Eye (tissue), 1 donor: ENCODE measurements at places on chromosomes 5 and 9.

DNA sequence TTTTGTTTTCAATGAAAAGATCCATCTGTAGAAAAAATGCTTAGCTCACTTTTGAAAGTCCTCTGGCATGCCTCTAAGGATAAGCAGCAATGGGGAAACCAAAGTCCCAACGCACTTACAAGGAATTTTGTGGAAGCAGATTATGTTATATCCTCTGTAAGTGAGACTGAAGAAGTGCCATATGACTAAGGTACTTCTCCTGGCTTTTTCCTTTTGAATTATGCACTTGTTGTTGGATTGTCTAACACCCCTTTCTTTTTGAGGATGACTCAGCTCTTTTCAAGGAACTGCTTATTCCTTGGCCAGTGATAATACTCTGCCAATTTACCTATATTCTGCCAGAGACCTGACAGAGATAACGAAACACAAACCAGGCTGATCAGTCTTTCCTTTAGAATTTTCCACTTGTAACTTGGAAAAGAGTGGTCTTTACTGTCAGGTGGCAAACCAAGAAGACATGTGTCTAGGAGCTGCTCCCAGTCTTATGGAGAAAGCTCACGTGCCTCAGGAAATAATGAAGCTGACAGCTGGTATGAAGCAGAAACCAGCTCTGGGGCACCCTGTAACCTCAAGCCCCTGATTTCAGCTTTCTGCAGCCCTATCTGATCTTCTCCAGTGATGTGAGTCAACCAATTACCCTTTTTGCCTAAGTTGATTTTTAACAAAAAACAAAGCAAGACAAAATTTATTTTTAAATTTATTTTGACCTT, 290.8 kb upstream of the FBXL7 start:
- DNase-seq, result no peak

DNA sequence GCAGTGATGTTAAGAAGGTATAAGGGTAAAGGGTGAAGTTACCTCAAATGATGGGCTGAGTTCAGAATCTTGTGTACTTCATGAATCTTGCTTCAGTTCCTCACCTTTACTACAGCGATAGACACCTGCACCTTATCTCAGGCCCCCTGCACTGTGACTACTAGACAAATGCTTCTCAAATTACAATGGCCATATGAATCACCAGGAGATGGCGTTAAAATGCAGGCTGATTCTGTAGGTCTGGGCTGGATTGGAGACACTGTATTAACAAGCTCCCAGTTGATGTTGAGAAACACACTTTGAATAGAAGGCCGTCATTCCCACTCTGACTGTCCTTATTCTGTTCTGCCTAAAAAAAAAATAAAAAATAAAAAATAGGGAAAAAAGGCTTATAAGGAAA, 29.8 kb downstream of the TARS1 start:
- peak; percentile 77 for DNase-seq

GRCh38 chr5:132773601-132774355, 3.3 kb downstream of the SEPTIN8 start:
- no peak for DNase-seq

DNA sequence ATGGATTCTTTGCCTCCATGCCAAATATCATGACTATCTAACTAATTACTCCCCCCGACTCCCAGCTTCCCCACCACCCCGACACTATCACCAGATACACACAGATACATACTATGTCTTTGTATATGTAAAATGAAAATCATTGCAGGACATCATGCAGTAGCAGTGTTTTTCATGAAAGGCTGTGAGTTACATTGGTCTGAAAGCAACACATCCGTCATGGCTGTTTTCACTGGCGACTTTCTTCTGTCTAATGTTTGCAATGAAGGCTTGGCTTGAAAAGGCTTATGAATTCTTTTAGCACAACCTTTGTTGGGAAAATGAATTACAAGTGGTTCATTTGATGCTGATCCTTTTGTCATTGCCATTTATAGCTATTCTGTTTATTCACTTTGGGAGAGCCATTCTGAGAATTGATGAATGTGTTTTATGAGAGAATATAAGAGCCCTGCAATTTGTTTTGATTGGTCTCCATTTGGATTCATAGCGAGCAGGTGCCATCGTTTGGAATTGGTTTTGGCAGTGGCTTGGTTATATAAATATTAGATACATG, 103.4 kb downstream of the PIP5K1B start:
- DNase-seq, result no peak

DNA sequence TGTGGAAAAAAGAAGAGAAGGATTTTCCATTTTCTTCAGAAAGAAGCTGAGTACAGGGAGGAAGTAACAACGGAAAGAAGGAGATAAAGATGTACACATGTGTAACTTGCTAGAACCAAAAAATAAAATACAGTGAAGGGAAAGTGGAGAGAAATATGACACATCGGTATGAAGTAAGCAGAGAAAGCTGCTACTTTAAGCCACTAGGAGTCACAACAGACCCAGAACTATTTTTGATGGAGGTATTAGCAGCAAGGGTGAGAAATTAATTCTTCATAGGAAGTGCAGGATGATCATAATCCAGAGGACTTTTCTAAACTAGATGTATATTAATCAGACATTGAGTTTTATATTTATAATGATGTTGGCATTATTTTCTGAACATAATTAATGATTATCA, 88.5 kb downstream of the FAM174A start:
- no peak for DNase-seq

DNA sequence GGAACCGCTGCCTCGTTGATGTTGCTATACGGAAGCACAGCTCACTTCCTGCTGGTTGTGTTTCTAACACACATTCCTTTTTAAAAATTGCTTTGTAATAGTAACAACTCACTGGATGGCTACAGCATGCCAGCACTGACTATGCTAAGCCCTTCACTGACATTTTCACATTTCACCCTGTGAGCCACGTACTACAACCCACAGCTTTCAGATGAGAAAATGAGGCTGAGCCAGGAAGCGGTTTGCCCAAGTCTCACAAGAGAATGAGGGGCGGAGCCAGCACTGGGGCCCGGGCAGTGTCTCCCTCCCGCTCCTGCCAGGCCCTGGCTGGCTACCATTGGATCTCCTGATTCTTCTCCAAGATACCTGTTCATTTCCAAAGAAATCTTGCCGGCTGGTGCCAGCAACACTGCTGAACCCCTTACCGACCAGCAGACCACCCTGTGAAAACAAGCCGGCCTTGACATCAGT, 38.3 kb downstream of the FAM78A start:
- peak; percentile 81 for DNase-seq

DNA sequence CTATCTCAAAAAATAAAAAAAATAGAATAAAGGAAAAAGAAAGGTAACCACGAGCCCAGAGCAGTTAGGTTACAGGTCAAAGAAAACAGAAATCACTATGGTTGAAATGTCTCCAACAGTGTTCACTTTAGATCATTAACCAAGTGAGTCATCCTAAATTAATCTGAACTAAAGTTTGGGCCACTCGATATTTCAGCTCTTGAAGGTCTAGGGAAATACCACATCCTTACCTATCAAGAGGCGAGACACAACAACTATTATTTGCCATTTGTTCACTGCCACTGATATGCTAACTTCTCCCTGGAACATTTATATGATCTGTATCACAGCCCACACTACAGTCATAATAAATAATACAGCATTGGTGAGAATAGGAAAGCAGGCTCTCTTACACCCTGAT, 111.3 kb upstream of the NR5A1 start:
- DNase-seq, result no peak

DNA sequence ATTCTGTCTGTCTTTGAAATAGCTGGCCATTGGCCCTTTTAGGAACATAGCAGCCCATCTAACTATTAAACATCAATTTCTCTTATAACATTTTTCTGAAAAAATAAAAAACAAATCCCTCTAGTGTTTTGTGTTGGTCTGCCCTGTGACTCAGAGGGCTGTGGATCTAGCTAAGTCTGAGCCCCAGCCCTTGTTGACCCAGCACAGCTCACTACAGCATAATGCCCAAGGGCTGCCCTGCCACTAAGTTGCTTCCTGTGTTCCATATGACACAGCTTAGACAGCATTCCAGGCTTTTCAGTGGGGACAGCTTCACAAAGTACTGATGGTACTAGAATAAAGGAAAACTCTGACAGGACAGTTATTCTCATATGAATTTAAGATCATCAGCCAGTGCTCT, 136.0 kb downstream of the SCAMP1 start:
- no peak for DNase-seq

DNA sequence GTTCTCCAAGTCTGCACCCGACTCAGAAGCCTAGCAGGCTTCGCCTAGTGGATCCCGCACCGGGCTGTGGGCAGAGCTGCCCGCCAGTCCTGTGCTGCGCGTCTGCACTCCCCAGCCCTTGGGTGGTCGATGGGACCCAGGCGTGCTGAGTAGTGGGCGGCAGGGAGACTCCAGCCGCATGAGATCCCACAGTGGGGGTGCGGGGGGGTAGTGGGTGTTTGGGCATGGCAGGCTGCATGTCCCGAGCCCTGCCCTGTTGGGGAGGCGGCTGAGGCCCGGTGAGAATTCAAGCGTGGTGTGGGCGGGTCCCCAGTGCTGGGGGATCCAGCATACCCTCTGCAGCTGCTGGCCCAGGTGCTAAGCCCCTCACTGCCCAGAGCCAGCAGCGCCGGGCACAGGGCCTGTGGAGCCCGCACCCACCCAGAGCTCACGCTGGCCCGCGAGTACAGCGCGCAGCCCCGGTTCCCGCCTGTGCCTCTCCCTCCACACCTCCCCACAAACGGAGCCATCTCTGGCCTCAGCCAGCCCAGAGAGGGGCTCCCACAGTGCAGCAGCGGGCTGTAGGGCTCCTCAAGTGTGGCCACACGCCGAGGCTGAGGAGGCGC, 53.9 kb upstream of the BNC2 start:
- DNase-seq, result no peak

DNA sequence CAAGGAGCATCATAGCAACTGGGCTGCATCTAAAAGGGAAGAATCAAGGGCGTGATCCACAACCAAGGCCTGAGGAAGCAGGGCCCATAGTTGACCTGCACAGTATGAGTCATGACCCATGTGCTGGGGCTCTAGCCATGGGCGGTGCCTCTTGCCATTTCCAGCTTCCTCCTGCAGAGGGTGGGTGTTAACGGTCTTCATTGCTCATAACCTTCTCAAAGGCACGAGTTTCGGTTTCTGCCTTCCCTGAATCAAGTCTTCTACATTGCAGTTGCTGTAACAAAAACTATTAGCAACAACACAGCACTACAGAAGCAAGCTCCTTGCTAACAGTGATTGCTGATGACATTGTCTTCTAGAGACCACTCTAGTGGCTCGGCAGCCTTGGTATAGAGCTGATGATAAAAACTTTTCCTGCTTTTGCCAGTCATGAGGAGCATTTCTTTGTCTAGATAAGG, 66.9 kb downstream of the CTSL start:
- no peak for DNase-seq

DNA sequence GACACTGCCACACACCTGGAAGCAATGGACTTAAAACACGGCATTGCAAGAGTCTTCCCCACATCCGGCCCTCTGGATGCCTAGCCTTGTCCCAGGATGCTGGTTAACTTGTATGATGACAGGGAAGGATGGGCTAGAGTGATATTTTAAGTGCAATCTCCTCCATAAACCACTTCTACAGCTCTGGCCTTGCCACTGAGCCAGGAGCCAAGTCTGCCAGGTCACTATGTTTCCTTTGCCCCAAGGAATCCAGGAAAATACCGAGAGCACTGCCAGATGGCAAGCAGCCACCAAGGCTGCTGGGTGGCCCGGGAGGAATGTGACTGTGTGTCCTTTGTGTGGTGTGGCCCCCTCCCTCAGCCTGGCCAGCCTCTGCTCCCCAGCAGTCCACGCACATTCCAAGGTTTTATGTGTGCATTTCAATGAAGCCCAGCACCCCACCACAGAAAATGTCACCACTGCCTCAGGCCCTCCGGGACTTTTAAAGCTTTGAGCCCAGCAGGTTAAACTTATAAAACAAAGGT, 106.0 kb downstream of the FRMD3 start:
- DNase-seq, result no peak

DNA sequence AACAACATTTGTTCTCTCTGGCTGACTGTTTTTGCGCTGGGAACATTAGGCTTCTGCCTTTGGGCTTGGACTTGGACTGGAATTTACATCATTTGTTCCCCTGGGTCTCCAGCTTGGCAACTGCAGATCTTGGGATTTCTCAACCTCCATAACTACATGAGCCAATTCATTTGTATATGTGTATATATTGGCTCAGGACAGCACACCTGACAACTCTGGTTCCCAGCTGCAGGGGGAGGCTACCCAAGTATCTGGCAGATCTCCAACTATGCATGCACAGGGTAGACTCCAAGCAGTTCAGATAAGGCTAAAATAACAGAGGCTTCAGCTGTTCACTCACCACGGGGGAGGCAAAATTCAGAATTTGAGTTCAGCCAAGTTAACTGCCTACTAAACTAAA, 31.6 kb upstream of the F2RL1 start:
- DNase-seq, result peak; percentile 71

DNA sequence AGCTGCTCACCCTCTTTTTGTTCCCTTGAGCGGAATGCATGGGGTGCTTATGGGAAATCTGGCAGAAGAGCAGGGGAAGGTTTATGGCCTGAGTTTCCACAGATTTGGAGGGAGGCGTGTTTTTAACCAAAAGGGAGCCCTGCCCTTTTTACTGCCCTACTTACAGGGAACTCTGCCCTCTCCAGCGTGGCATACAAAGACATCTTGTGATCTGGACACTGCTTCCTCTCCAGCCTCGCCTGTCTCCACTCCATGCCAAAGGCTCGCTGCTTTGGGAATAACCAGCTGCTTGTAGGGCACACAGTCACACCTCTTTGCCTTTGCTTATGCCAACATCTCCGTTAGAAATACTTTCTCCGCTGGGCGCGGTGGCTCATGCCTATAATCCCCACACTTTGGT, 314.2 kb downstream of the ARHGAP26 start:
- no peak for DNase-seq

DNA sequence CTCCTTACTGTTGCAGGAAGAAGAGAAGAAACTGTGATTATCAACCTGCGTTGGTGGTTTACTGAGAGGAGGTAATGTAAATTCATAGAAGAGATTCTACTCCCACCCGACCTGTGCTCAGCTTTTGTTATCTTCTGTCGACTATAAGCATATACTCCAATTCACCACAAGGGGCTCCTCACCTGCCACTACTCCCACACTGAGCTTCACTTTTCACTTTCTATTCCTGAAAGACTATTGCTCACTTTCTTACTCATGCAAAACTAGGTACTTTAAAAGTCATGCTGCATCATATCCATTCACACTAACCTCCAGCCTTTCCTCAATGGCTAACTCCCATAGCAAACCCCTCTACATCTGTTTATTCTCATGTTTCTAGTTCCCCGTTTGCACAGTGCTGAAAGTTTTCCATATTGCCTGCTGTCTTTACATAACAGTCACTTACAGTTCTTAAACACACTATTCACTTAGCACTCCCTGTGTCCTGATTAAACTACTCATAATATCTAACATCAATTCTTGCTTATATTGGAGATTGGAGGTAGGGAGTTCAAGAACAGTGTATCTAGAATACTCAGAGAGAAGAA, 1062.6 kb downstream of the NR2F1-AS1 start:
- no peak for DNase-seq

DNA sequence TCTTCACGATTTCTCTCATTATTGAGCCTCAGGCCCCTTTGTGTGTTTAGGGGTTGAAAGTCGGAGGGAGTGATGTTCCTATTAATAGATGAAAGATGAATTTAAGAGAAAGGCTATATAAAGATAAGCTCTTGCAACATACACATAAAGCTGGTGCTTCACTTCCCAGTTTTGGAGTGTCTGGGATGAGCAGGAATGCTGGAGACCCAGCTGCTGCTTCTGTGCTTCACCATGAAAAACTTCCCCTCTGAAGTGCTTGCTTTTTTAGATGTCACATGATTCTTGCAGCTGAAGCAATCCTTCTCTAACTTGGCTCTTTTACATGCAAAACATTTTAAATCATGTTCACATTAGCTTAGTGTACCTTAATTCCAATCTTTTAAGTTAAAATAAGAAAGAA, 19.7 kb upstream of the SNCAIP start:
- DNase-seq, result no peak

GRCh38 chr5:36915653-36916052, 39.1 kb downstream of the NIPBL start:
- DNase-seq, result no peak
